Ovary (tissue), 10 donors: ENCODE measurements at places on chromosomes 11 and 22.
A peak's percentile ranks its signal among the peaks of the same experiment; 100 is the strongest.

- DNase-seq: no peak
Observed at GRCh38 chr11:1825039-1825740, 9.6 kb upstream of the SYT8 start.

DNA sequence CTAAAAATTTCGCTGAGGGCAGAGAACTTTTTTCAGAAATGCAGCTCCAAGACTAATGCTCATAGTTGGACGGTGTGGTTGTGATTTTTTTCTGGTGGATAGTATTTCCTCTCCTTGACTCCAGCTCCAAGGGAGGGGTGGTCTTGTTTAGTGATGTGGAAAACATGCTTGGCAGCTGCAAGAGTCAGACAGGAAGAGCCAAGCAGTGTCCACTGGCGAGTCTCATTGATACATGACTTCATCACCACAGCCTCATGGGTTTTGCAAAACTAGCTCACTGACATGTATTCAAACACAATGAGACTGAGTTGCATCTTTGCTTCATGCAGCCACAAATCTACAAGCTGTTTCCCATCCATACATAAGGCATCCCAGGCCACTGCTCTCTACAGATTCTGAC lies 7.3 kb upstream of the KCNJ1 start:
- DNase-seq: no peak

DNA sequence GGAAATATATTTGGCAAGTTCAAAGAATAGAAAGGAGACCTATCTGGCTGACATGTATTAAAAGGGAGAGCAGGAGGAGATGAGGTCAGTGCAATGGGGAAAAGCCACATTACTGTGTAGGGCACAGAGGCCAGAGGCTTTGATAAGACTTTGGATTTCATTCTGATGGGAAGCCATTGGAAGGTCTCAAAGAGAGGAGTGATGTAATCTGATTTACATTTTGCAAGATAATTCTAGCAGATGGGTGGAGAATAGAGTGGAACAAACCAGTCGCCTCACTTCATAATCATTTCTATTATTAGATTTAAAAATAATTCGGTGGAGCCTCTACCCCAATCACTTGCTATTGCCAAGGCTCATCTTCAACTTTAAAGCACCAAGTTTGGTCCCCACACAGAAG lies 278.4 kb upstream of the ZC3H12C start:
- DNase-seq: no peak

GRCh38 chr11:61172888-61173287 lies 11.7 kb upstream of the VPS37C start:
- DNase-seq: no peak

DNA sequence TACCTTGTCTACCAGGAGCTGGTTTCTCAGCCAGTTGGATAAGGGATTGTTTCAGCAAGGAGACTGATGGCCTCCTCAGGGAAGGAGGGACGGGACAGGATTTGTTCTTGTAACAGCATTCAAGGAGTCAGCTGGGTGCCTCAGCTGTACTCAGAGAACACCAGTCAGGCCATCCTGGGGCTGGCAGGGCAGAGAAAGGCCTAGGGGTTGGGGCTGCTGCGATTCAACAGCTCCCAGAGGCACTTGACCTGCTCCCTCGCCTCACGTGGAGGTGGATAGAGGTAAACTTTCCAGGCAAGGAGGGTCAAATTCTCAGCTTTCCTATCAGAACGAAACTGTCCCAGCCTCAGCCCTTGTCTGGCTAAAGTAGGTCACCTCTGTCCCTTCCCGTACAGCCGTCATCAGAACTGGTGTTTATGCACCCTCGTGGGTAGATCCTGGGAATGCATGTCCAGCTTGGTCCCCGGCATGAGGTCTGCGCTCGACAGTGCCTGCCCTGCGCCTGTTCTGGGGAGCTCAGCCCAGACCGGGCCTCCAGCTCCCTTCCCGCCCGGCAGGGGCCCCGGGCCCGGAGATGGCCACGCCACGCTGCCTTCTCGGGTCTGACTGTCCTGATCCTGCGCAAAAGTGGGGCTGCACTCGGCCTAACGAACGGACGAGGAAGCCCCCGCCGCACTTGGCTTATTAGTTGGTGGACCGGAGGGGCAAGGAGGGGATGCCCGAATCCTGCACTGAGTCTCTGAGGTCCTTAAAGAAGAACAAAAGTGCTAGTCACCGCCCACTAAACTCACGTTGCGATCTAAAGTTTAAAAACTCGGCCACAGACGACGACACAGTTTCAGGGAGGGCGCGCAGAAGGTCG lies 762 bp upstream of the CCDC134 start:
- peak; percentile 60 for DNase-seq

DNA sequence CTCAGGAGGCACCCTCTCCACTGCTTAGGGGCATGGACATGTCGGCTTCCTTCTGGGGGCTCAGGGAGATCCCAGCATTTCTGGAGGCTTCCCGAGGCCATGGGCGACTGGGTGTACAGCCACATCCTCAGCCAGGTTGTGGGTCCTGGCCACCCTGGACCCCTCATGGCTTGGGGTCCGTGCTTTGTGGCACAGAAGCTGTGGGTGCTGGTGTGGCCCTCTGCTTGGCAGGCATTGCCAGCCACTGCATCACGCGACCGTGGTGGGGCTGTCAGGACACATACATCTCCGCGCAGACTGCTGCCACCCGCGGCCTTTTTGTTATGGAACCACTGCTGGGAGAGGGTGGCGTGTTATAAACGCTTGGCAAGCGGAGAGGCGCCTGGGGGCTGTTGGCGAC lies 1174.9 kb downstream of the BRD1 start:
- DNase-seq: no peak

DNA sequence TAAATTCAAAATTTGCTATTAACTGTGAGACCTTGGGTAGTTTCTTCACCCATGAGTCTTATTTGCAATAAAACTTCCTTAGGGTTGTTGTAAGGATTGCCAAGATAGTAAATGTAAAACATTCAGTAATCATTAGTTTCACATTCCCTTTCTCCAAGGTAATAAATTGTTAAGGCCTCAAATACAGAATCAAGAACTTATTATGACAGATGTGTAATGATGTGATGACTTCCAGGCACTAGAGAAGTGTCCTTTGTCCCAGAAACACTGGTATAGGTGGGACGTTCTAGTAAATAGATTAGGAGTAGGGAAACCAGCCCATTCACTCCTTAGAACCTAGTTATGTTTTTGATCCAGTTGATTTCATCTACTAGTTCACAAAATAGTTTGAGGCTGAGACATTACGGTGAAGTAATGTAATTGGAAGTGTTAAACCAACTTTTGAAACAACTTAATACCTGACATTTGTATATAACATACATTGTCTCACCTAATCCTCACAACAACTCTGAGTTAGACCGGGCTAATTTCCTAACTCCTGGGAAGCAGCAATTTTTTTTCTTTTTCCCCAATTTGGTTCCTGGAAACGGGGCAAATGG lies 25.5 kb downstream of the CTNND1 start:
- no peak for DNase-seq

DNA sequence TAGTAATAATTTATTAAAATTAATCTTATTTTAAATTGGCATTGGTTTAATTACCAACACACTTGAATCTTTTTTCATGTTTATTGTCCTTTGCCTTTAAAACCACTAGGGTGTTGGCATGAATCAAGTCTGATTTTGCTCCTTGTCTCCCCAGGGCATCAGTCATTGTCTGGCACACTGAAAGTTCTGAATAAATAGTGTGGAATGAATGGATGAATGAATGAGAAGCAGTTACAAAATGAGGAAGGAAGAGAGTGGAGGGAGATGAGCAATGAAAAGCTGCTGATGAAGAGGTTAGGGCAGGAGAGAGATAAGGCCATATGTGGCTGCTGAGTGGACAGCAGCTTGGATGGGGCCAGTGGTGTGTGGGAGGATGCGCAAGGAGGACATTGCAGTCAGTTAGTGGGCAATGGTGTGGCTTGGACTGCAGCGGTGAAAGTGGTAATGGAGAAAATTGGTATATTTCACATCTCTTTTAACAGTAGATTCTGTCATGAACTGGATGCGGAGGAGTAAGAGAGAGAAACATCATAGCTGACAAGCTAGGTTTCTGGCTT lies 132.0 kb downstream of the SPON1 start:
- no peak for DNase-seq

DNA sequence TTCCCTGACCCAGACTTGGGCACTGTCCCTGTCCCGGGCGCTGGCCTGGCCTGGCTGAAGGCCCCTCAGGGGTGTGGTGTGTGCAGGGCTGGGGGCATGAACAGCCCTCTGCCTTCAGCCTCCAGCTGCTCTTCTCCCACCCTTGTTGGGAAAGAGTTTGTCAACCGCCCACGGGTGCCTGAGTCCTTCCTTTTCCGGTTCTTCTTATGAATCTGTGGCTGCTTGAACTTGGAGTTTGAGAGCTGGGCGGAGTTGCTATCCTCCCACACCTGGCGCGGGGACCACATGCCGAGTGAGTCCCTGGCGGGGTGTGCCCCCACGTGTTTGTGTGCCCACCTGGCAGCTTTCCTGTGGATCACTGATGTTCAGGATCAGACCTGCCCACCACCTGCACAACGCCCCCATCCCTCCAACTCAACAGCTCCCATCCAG lies 13.4 kb downstream of the NFAM1 start:
- DNase-seq: no peak

DNA sequence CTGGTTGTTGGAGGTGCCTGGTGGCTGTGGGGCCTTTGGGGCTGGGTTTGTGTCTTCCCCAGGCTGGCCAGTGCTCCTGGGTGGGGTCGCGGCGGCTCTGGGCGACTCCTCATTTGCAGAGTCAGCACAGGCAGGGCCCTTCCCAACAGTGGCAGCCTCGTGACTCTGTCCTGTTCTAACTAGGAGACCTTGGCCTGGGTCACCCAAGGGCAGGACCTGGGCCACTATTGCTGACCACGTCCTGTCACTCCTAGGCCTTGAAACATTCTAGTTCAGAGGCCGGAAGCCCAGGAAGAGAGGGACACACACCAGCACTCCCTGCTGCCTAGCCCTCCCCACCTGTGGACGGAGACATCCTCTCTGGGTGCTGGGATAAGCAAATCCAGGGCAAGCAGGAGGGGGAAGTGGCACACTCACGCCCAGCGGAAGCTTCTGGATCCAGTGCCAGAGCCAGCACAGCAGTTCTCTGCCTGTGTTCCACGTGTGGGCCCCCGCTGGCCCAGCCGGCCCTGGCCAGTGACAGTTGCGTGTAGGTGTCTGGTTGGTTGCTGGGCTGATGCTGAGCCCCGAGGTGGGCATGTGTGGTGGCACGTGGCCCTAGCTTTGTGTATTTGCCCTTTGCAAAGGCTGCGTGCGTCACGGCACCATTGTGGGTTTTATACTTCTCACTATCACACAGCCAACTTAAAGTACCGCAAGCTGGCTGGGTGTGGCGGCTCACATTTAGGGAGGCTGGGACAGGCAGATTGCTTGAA lies 4.3 kb upstream of the CHID1 start:
- DNase-seq: no peak

- no peak for DNase-seq
Observed at GRCh38 chr22:49334976-49335375, 492.7 kb downstream of the BRD1 start.

- no peak for DNase-seq
Observed at GRCh38 chr22:44345872-44346271, 33.1 kb upstream of the SHISAL1 start.

- DNase-seq: no peak
Observed at GRCh38 chr11:36060926-36061325, 117.1 kb downstream of the LDLRAD3 start.

DNA sequence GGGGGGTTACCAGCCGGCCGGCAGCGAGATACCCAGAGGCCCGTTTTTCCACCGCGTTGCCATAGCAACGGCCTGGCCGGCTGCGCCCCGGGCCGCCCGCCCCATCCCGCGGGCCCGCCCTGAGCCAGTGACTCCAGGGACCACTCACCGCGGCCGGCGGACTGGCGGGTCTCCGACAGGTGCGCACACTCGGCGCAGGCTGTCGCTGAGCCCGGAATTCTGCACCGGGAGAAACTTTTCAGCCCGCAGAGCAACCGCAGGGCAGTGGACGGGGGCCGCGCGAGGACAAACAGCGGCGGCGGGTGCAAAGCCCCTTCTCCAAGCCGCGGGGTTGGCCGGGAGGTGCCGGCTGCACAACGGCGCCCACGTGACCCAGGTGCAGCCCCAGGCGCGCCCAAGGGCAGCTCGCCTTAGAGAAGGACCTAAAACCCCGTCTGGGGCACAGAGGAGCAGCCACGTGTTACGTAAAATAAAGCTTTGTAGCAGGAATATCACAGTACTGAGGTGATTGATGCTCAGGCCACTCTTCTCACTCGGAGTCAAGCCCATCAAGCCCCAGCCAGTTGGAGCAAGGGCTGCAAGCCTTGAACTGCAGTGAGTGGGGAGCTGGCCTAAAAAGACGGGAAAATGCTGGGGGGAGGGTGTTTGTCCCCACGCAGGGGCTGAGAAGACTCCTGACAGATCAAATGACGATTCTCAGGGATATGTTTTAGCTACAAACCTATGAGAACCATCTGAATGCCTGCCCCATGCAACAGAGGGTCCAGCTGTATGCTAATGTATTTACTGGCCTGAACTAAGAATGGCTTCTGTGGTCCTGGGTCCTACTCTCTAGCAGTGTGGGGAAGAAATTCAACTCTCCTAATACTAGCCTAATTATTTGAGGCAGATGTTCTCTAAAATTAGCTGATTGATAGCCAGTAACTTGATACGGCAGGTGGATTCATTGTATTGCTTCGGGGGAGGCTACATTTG lies at the start of gene STK33:
TSS of gene STK33 (minus strand) at position 294 of the 975 bp plus-strand sequence. CDS start 119,323 bp downstream, outside the sequence.
- DNase-seq: peak; percentile 71

DNA sequence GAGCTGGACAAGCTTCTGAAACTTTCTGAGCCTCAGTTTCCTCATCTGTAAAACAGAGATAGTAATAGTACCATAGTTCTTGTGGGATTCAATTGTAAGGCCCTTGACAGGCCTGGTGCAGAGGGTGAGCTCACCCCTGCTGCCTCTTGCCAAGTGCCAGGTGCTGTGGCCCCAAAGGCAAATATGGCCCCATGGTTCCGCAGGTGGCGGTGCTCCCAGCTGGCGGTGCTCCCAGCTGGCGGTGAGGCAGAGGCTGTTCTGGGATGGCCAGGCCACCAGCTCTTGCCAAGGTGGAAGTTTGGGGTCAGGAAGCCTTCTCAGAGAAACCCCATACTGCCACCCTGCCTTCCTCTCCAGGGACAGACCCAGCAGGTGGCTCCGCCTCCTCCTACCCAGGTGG lies 8.8 kb downstream of the NPTXR start:
- DNase-seq: no peak

GRCh38 chr11:69683764-69684333 lies 8.7 kb upstream of the LTO1 start:
- no peak for DNase-seq

- DNase-seq: no peak
Observed at GRCh38 chr11:29320196-29320595, 696.6 kb downstream of the KCNA4 start.

GRCh38 chr11:93652161-93652597 lies 9.3 kb upstream of the CEP295 start:
- no peak for DNase-seq

DNA sequence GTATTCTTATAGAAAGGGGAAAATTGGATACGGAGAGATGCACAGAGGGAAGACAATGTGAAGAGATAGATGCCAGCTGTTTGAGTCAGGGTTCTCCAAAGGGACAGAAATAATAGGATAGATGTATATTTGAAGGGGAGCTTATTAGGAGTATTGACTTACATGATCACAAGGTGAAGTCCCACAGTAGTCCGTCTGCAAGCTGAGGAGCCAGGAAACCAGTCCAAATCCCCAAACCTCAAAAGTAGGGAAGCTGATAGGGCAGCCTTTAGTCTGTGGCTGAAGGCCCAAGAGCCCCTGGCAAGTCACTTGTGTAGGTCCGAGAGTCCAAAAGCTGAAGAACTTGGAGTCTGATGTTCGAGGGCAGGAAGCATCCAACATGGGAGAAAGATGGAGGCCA lies 569.6 kb upstream of the LARGE1 start:
- DNase-seq: no peak
